ENCODE measurements at places on chromosomes 5 and 9.

DNA sequence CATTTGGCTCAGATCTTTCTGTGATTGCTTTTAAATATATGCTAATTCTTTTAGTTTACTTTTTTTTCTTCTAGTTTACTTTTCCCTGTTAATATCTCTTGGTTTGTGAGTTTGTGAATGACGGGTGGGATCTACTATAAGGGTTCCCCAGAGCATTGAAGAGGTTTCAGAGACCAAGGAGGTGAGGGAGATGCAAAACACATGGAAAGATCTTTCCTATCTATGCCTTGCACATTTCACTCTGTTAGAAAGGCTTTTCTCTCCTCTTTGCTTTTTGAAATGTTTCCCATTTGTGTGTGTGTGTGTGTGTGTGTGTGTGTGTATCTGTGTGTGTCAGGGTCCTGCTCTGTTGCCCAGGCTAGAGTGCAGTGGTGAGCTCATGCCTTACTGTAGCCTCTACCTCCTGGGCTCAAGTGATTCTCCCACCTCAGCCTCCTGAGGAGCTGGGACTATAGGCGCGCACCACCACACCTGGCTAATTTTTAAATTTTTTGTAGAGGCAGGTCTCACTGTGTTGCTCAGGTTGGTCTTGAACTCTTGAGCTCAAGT lies 50.7 kb downstream of the CNTLN start:
- DNase-seq: no peak

- DNase-seq: no peak
These were observed 251.3 kb upstream of the RFX3 start for GRCh38 chr9:3777137-3777536.

DNA sequence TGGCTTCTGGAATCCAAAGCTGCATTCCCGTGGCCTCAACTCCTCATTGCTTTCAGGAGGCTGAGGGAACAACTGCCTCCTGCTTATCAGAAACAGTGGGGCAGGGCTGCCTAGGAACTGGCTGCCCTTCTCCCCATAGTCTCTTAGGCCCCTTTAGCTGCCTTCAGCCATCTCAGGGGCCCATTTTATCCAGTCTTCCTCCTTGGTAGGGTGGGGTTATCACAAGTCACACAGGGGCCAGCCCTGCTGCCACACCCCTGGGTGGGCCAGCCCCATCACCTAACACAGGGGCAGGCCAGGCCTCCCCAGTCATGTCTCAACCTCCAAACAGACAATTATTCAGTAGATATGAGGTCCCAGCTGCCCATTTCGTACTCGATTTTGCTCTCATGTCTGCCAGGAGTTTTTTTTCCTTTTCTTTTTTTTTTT lies 3.9 kb downstream of the ALAD start:
- DNase-seq: no peak

- DNase-seq: no peak
These were observed 9.0 kb upstream of the LCN1 start for GRCh38 chr9:135512241-135512603.

DNA sequence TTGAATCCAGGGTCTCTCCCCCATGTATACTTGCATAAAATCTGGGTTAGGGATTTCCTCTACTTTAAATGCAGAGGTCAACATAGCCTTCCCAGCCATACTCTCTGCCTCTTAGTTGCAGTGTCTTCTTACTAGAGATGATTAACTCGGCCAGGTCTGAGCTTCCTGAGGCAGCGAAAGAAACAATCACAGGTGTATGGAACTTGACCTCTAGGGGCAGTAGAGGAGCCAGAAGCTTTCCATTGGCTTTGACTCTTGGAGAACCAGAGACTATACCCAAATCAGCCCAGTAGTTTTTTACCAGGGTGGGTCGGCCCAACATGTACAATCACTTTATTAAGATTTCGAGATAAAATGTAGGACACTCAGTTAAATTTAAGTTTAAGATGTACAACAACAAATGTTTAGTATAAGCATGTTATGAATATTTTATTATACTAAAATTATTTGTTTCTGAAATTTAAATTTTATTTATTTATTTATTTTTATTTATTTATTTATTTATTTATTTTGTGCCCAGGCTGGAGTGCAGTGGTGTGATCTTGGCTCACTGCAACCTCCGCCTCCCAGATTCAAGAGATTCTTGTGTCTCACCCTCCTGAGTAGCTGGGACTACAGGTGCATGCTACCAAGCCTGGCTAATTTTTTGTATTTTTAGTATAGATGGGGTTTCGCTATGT lies 48.0 kb upstream of the DMRT3 start:
- DNase-seq: no peak

- DNase-seq: no peak
These were observed 532.2 kb upstream of the TUSC1 start for GRCh38 chr9:26210338-26210851.

Measured in NCI-H2227 treated with DMSO at 0.1 percent for 48 hours (cell line).